Activated CD8-positive, alpha-beta memory T cell treated with anti-CD3 and anti-CD28 coated beads for 1 hour (primary cell): ENCODE measurements at places on chromosomes 3 and 15.

GRCh38 chr15:78727561-78727960, 83.7 kb downstream of the ADAMTS7 start:
- no peak for DNase-seq

- DNase-seq = no peak
These were observed 59.7 kb downstream of the MSL2 start for GRCh38 chr3:136136454-136136853.

GRCh38 chr3:12192173-12192572, 33.5 kb upstream of the TIMP4 start:
- no peak for DNase-seq

DNA sequence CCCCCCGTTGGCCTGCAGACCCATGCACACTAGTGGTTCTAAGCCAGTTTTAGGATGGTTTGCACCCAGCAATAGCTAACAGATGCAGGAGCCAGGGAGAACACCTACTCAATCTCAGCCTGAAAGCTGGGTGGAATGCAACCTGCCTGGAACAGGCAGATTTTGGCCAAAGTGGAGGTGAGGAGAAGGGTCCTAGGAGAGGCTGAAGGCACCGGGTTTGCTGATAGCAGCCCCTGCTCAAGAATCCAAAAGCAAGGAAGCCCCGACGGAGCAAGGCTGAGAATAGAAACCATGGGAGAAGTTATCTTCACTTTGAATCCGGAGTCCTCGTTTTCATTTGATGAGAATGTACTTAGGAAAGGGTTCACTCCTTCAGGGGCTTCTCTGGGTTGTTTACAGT, 9.9 kb downstream of the RRP9 start:
- no peak for DNase-seq
